Activated naive CD4-positive, alpha-beta T cell treated with anti-CD3 and anti-CD28 coated beads, Interleukin-2, amount 10 ng/mL, durations not matched to agents 5 hours and 36 hours (primary cell): ENCODE measurements at places on chromosomes 7 and 10. TPM values are rescaled to one million over a fixed set of nuclear protein-coding genes. Genes with fewer than 3 reads are reported as not detected.

Gene INPP5A
- 14.4 TPM for total RNA-seq

Gene UPK3BL1
- total RNA-seq: 19.0 TPM

Gene KIF11
- total RNA-seq: 62.5 TPM

Gene CDC14C
- not detected for total RNA-seq

Gene MEOX2
- total RNA-seq: not detected

Gene SNX10
- total RNA-seq: 22.9 TPM

Gene CDK14
- not detected for total RNA-seq

Gene ADAMTS14
- total RNA-seq: not detected

Gene WEE2
- total RNA-seq: not detected

Gene ZNF485
- 6.0 TPM for total RNA-seq

Gene FLNC
- total RNA-seq: not detected

Gene OR2A42
- total RNA-seq: 0.10 TPM

Gene PITX3
- not detected for total RNA-seq

Gene UNC5B
- total RNA-seq: not detected

Gene CHRM2
- total RNA-seq: not detected

Gene PPA1
- 166 TPM for total RNA-seq

Gene GJD4
- total RNA-seq: not detected

Gene SEMA3D
- not detected for total RNA-seq

Gene GNGT1
- not detected for total RNA-seq

Gene ENTPD1
- total RNA-seq: 1.4 TPM

Gene CCL24
- not detected for total RNA-seq

Gene ABCB1
- 1.5 TPM for total RNA-seq

Gene OR6B1
- total RNA-seq: not detected

Gene AKR1C8
- total RNA-seq: 0.53 TPM

Gene IRF5
- total RNA-seq: 3.7 TPM

Gene GDF2
- total RNA-seq: not detected

Gene PCDH15
- not detected for total RNA-seq

Gene RNLS
- total RNA-seq: 1.9 TPM
